OCI-LY7 (cell line): ENCODE measurements at places on chromosomes 4 and X. TPM values are rescaled to one million over a fixed set of nuclear protein-coding genes. Genes with fewer than 3 reads are reported as not detected.

DNA sequence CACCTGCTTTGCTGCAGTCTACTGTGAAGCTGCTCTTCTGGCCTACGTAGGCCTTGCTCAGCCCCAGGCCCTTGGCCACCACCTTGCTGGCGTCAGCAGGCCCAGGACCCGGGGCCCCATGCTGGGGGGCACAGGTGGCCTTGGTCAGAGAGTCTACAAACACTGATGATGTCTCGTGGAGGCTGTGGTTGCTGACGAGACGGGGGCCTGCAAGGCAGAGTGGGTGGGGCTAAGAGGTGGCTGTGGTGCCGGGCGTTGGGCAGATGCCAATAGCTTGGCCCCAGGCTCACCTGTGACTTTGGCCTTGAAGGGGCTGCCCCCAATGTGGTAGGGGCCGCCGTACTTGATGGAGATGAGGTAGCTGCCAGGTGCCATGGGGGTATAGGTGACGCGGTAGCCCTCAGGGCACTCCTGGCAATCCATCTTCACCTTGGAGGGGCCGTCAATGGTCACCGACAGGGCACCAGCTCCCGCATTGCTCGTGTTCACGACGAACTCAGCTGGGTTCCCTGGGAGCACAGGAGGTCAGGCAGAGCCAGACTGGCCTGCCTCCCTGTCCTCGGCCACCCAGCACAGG is 25.0 kb downstream of the FLNA start:
- DNase-seq, result no peak

DNA sequence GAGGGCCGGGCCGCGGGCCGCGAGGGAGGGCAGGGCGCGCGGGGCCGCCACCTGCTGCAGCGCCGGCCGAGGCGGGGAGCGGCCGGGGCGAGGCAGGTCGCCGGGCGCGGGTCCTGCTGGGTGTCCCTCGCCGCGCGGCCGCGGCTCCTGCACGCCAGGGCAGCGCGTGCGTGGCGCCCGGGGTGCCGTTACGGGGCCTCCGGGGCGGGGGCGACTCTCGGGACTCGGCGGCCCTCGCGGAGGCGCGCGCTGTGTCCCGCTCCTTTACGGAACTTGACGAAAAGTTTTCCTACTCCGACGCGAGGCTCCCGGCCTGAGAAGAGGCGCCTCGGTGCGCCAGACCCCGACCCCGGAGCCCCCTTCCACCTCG is 329 bp downstream of the TBC1D14 start:
- DNase-seq, result no peak

DNA sequence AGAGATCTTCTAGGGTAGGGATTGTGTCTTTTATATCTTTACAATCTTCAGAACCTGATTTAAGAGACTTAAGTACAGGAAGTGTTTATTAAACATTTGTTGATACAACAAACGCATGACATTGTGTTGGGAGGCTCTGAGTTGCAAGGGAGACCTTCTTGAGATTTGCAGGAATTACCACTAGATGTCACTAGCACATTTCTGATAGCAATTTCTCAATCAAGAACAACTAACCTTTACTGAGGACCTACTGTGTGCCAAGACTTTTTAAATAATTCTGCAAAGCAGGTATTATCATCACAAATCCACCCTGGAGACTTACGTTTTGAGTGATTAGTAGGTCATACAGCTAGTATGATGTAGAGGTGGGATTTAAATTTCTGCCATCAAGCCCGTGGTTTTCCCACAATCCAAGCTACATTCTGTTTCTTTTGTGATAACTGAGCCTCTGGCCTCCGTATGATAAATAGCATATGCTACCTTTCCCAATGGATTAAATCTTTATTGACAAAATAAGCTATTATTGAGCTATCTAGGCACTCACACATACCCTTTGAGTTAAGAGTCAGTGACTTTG is 986.0 kb downstream of the CCSER1 start:
- DNase-seq, result peak; percentile 10

DNA sequence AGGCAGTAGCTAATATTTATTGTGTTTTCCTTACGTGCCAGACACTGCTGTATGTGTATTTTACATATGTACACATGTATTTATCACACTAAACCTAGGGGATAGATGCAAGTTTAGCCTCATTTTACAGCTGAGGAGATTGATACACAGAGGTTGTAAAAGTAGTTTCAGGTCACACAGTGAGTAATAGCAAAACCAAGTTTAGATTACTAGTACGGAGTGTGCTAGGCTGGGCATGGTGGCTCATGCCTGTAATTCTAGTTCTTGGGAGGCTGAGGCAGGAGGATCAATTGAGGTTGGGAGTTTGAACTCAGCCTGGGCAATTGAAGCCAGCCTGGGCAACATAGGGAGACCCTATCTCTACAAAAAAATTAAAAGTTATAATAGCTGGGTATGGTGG is 701.1 kb upstream of the ATOH1 start:
- DNase-seq, result no peak

DNA sequence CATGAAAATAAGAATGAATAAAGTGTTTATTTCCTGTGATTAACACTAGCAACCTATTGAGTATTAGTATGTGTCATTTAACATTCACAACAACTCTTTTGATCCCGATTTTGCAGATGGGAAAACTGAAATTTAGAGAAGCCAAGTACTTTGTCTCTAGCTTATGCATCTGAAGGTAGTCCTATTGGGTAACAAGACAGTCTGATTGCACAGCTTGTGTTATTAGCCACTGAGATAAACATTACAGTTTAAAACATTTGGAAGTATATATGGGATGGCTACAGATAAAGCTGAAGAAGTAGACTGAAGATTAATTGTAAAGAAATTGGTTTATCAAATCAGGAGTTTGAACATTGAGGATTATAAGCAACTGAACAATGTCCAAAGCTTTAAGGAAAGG is 99.6 kb upstream of the PDE5A start:
- no peak for DNase-seq

Gene REELD1
- not detected in 2 replicates for total RNA-seq
